IPS DF 19.7 (cell line): ENCODE measurements at places on chromosomes 5 and 9.

DNA sequence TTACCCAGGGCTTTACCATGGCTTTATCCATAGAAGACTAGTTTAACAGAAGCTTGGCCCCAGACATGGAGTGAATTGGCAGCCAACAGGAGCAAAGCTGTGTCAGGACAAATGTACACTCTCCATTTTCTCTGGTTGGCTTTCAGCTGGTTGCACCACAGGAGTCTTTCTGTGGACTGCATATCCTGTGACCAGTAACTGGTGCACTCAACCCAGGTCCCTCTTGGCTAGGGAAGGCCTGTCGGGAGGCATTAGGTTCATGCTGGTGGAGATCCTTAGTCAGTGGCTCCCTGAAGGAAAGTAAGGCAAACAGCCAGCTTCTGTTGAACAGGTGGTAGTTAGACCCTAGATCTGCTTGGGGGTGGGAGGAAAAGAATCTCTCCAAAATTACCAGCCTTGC lies 146.9 kb upstream of the TLX3 start:
- no peak for DNase-seq

DNA sequence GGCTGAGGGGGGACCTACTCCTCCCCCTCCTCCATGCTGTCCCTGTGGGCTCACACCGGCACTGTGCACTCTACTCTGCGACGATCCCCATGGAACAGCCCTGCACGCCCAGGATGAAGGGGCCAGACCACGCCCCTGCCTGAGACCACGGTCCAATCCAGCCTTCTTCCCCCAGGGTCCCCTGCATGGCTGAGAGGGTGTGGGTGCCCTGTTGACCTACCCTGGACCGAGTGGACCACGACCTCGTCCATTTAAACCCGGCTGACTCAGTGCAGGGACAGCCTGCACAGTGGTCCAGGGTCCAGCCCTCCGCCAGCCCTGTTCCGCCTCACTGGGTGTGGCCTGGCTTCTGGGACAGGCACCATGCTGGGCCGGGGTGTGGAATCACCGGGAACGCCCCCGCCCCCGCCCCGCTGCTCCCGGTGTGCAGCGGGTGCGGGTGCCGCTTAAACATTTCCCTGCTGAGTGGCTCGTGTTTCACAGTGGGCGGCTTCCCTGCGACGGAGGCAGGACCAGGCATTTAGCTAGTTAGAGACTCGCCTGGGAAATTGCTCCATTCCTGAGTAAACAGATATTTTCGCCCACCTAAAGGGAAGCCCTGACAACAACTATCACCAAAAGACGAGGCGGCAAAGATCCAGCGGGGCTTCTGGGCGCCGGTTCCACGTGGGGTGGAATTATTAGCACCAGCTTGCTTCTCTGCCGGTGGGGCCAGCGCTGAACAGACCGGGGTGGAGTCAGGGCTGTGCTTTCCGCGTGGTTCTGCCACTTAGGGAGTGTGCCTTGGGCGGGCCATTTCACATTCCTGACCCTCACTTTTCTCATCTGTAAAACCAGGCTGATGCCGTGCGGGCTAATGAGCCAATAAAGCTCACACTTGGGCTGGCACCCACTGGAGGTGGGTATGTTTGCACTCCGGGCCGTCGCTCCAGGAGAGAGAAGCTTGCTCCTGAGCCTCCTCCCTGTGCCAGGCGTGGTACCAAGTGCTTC lies 22.6 kb downstream of the DBH start:
- no peak for DNase-seq

DNA sequence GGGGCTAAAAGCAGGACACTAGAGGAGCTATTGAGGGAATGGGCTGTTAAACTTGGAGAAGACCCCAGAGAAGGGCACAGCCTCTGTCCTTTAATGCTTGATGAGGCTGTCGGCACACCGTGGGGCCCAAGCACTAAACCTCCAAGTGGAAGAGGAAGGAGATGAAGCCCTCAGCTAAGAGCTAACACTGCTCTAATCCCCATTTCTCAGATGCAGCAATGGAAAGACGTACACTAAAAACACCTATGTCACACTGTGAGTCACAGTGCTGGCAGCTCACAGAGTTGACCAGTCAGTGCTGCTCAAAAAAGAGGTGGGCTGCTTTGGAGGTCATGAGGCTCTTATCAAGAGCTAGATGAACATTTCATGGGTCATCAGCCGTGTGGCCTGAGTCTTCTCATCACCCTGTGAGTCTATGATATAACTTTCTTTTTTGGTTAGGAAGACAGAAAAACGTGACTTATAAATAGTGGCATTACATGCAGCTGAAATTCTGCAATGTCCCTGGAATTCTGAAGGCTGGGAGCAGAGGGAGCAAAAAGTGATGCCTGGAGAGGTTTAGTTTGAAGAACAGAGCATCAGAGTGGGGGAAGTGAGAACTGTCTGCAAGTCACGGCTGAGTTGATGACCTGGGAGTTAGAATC lies 21.5 kb downstream of the TNFSF8 start:
- DNase-seq, result no peak

- DNase-seq, result no peak
These were observed 1378.7 kb upstream of the C9orf72 start for GRCh38 chr9:28951945-28952344.

DNA sequence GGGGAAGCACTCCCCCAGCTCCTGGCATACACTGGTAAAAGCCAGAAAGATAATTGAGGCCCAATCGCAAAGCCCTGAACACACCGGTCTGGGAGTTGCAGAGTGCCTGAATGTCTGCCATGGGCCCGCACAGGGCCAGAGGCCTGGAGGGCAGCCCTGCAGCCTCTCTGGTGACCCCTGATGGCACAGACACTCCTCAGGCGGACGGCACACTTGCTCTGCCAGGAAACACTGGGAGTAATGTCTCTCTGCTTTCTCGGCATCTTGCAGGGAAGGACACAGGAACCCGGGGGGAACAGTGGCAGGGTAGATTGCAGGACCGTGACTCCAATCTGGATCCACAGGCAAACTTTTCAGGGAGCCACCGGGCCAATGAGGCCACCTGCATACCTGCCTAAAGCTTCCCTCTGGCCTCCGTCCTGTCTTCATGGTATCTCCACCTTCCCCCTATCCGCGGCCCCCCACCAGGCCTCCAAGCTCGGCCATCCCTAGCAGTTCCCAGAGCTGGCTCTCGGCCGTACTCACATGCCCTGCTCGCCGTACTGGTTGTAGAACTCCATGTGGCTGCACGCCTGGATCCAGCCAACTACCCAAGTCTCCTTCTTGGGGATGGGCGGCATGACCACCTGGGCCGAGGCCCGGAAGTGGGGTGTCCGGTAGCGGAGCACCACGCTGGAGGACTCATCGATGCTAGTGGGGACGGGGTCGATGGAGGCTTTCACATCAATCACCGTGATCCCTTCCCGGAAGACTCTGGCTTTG lies 797 bp downstream of the FAM78A start:
- no peak for DNase-seq

DNA sequence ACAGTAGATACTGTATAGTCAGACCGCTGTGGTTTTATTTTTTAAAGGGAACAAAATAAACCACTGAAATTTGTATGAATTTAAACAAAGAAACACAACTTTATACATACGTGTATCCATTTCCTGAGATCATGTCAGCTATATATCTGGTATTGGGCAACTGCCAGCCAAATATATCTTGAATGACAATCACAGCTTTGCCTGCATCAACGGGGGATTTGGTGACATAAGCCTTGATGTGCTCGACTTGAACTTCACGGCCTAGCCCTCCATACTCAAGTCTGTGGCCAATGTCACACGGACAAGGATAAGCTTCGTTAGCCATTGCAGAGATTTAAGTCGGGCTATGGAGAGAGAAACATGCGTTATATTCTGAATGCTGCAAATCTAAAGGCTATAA lies 17.3 kb downstream of the CMBL start:
- no peak for DNase-seq

- no peak for DNase-seq
These were observed 121.6 kb upstream of the PPP1R26 start for GRCh38 chr9:135357863-135358551.
